Activated CD4-positive, alpha-beta T cell treated with anti-CD3 and anti-CD28 coated beads for 4 hours (primary cell): ENCODE measurements at places on chromosomes 4 and X.
A peak's percentile ranks its signal among the peaks of the same experiment; 100 is the strongest.

GRCh38 chrX:42384956-42385355 is 393.0 kb downstream of the PPP1R2C start:
- DNase-seq = no peak

DNA sequence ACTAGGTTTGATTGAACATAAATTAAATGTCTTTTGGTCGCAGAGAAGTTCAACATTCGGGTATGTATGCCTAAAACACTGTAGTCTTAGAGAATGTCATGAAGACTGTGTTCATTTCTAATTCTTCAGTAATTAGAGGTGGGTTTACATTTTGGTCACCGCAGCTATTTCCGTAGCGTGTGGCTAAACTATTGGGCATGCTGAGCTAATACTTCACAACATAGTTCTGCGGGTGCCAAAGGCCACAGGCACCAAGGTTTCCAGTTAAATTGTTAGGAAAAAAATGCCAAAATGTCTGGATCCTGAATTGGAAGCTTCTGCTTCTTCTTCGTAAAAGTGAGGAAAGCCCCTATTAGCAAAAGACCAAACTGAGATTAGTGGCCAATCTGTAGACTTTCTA is 25.1 kb downstream of the SMIM31 start:
- no peak for DNase-seq

GRCh38 chrX:149371986-149372385 is 133.1 kb downstream of the IDS start:
- no peak for DNase-seq

DNA sequence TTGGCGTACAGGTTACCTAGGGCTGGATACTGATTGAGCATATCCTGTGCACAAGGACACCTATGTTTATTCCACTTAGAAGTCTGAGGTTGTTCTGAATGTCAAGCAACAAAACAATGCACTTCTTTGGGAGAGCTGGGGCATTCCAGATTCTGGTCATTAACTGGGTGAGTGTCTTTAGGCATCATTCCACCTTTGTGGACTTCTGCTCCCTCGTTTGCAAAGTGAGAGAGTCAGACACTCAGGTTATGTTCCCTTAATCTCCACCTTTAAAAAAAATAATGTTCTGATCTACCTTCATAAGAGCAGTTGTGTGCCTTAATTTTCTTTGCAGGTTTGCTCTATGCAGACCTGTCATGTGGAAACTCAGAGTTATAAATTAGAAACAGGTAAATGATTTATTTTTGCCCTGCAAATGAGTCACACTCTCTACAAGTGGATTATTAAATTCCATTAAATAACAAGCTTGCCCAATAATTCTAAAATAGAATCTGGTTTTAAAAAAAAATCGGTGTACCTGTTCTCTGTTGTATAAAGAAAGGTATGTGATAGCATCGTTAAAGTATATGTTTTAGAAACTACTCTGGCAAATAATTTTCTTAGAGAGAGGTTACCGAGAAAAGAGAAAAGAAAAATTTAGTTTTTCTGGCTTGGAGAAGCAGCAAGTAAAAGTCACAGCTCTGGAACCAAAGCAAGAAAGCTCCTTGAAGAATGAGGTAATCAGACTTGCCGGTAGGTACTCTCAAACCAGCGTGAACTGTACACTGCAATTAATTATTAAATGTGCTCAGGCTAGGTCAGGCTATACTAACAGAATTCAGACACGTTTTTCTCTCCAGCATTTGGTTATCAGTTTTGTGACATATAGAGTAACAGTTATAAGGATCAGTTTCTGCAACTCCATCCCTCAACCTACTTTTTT is 93.2 kb downstream of the SORBS2 start:
- DNase-seq = no peak

- DNase-seq = no peak
These were observed 31.2 kb upstream of the UXT start for GRCh38 chrX:47690175-47690574.

- DNase-seq = no peak
These were observed 95.9 kb downstream of the WDFY3 start for GRCh38 chr4:84870398-84871163.

GRCh38 chrX:78517124-78517523 is 142.0 kb downstream of the RTL3 start:
- peak; percentile 56 for DNase-seq

DNA sequence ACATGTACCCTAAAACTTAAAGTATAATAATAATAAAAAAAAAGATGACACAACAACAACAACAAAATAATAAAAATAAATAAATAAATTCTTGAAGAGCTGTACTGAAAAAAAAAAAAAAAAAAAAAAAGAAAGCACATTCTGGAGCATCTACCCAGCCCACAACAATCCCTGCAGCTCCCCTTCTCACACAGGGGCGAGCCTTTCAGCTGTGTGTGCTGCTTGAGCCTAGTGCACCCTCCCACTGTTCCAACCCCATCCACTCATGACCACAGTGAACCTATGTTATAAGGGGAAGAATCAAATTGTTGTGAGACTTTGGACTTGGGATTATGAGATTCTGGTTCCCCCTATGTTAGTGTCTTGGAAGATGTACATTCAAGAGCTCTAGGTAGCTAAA is 161.5 kb upstream of the JADE1 start:
- DNase-seq = no peak

GRCh38 chr4:128186623-128187022 is 101.0 kb downstream of the PGRMC2 start:
- DNase-seq = no peak

DNA sequence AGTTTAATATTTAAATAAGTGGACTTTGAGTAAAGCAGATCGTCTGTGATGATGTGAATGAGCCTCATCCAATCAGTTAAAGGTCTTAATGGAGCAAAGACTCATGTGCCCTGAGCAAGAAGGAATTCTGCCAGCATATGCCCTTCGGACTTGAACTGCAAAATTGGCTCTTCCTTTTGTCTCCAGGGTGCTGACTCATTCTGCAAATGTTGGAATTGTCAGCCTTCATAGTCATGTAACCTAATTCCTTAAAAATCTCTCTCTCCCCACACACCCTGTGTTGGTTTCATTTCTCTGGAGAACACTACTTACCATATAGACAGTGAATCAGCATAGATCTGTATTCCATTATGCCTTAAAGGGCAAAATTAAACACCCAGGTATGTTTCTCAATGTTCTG is 609.8 kb upstream of the GALNTL6 start:
- no peak for DNase-seq

DNA sequence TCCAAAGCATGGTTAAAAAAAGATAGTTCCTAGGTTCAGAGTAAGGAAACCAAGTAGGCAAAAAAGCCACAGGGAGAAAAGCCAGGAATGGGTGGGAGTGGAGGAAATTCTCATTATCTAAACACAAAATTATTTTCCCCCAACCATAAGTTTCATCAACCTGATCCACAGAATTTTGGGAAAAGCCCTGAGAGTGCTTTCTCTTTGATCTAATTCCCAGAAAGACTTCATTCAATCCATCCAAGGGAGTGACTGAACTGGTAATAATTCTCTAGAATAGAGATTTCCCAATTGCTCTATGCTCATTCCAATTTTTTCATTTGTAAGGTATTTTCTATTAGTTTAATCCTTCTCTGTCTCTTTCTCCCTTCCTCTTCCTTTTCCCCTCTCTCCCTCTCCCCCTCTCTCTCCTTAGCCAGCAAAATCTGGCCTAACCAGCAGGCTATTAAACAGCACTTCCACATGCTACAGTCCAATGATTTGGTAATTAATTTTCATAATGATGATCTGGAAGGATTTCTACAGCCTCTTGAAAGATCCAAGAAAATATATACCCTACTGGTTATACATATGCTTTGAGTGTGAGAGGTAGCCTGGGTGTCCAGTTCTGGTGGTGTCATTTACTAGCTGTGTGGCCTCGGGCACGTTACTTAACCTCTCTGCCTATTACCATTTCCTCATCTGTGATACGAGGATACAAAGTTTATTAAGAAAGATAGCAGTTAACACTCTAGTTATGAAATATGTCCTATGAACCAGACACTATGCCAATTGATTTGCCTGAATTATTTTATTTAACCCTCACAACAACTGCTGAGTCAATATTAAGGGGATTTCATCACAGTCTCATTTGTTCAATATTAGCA is 251.5 kb upstream of the RASGEF1B start:
- no peak for DNase-seq

- no peak for DNase-seq
These were observed 385.2 kb downstream of the BMPR1B start for GRCh38 chr4:95142932-95143331.

DNA sequence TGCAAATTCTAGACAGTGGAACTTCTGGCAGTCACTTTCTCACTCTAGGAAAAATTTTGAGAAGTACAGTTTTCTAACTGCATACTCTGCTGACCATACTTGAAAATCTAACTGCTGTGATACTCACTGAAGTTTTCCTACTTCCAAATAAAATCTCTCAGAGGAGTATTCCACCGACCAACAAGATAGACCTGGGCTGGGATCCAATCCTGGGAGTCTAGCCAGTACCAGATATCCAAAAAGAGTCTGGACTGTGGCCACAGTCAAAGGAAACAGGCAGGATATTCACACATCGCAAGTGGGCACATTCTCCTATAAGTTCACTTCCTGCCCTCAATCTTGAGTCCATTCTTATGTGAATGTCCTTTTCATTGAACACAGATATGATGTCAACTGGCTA is 1138.7 kb upstream of the PCDH7 start:
- DNase-seq = no peak
